Activated naive CD4-positive, alpha-beta T cell treated with anti-CD3 and anti-CD28 coated beads for 36 hours (primary cell): ENCODE measurements at places on chromosomes 6 and 20. TPM values are rescaled to one million over a fixed set of nuclear protein-coding genes. Genes with fewer than 3 reads are reported as not detected.

DNA sequence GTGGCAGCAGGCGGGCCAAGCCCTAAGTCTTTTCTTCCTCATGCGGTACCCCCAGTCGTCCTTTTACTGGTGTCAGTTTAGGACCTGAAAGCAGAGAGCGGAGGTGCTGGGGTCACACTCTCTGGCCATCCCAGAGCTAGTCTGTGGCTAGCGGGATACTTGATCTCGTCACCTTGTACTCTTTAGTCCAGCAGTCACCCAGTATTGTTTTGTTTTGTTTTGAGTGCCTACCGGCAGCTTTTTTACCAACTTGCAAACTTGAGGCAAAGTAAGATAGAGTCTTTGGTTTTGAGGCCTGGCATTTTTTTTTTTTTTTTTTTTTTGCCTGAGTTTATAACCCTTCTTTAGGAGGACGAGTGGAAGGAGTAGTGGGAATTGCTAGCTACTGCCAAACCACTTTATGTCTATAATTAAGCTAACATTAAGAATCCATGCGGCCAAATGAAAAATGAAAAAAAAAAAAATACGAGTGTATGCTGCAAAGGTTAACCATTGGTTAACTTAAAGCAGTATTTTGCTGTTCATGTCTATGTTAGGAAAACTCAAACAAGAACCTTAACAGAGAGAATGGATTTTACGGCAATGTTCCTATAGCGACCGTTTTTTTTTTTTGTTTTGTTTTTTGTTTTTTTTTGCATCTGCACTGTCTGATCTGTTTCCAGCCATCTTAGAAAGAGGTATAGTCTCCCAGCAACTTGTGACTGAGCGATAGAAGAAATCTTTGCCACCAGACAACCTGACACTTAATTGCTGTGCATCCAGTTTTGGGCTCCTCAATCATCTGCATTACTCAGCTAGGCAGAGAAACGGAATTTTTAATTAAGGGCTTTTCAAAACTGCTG, 56.9 kb downstream of the FAM217A start:
- no peak for DNase-seq

- no peak for DNase-seq
Observed at GRCh38 chr20:9807136-9807535, 31.7 kb downstream of the PAK5 start.

DNA sequence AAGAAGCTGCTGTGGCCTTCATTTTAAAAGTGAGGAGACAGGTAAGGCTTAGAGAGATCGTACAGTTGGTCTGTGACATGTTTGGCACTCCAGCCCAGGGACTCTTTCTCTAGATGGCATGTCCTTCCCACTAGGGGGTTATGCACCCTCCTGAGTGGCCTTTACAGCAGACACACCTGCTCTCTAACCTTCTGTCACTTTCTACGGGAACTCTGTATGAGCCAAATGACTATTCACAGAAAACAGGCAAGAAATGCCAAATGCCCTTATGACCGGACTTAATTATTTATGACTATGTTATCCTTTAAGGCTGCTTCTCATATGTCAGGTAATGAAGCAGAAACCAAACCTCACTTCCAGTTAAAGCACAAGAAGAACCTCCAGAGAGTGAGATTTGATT, 91.2 kb downstream of the MAP3K5 start:
- DNase-seq = no peak

Gene RIPPLY2
- total RNA-seq = not detected

Gene ULBP2
- 0.69 TPM for total RNA-seq

GRCh38 chr20:14800707-14801425, 463.5 kb upstream of the FLRT3 start:
- DNase-seq = no peak

- no peak for DNase-seq
Observed at GRCh38 chr6:144075875-144076274, 19.5 kb downstream of the SF3B5 start.

DNA sequence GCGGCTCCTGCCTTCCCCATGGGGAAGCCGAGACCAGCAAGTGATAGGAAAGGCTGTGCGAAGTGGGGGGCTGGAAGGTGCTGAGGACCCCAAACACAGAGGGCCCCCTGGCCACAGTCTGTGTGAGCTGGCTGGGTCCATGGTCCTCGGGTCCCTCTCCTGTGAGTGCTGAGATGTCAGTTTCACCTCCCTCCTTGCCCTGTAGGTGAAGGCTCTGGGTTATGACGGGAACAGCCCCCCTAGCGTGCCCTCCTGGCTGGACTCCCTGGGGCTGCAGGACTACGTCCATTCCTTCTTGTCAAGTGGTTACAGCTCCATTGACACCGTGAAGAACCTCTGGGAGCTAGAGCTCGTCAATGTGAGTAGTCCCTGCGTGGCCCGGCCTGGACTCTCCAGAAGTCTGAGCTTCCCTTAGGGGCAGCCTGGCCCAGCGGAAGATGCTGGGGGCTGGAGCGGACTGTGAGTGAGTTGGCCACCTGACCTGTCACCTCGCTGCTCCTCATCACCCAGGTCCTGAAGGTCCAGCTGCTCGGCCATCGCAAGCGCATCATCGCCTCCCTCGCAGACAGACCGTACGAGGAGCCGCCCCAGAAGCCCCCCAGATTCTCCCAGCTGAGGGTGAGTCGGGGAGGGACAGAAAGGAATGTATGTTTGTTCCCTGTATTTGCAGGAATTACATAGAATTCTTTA, 61.7 kb downstream of the TCP11 start:
- no peak for DNase-seq

Gene NEDD9
- 18.8 TPM for total RNA-seq

GRCh38 chr20:32483351-32484224, 101.5 kb downstream of the NOL4L start:
- DNase-seq = peak; percentile 70

GRCh38 chr6:117399126-117399525, 26.6 kb downstream of the ROS1 start:
- DNase-seq = no peak

DNA sequence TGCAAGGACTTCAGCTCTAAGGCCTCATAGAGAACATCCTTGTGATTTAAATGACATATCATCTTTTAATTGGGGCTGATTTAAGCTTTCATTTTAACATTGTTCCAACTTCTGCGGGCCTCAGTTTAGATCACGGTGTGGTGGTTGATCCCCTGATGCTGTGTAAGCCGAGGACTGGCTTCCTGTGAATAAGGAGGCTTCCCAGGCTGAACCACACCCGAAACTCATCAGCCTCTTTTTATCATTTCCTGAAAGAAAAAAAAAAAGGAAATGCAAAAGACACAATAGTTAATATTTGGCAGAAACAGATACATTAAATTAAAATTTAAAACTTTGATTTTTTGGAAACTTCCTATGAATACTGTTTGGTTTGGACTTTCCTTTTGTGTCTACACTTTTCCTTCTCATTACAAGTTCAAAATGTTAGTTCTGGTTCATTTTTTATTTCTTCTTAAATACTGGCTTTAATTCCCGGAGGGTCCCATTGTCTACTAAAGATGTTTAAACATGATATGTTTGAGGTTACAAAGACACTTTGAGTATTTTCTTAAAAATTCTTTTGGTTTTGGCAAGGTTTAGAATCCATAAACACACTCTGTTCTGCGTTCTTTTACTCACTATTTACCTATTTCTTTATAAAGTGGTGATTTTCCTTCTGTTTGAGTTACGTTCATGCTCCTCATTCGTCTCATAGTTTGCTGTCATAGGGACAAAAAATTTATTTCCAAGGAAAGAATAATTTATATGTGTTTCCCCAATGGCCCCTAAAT, 230.0 kb upstream of the SULF2 start:
- no peak for DNase-seq

Gene CRISP2
- not detected for total RNA-seq

DNA sequence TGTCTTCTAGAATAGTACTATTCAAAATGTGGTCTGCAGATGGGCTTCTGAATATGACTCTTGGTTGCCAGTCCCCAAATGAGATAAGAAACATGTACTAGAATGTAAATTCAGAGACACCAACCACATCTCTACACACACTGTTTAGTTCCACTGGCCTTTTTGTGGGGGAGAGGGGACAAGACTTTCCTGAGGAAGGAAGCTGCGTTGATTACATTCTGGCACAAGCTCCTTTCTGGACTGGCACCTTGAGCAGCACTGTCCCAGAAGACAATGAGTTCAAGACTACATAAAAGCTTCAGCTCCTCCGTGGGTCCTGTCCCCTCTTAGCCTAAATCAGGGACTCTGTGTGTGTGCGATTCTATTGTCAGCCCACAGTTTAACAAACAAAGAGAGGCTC, 6.9 kb upstream of the IYD start:
- no peak for DNase-seq

DNA sequence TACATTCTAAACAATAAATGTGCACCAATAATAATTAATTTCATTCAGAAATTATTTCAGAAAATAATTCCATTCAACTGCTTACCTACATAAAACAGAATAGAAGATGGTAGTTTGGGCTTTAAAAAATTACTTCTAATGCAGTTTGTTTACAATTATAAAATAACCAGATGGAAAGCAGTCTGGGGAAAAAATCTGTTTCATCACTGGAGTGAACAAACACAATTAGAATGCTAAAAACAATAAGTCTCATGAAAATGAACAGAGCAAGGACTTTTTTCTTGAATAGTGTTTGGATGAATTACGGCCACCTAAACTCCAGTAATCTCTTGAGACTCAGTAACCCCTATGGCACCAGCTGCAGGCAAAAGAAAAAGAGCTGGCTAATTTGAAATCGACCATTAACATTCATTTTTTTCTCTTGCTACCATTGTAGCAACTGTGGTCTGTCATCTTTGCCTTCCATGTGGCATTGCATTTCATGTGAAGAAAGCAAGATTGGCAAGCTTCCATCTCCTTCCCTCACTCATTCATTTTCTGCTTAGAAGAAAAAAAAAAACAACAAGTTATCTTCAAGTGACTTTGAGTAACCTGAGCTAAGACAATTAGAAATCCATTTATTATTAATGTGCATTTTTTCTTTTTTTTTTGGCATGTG, 88.4 kb upstream of the CEP85L start:
- no peak for DNase-seq

Gene RHAG
- total RNA-seq = not detected

- peak; percentile 81 for DNase-seq
Observed at GRCh38 chr20:35768731-35769664, 2.8 kb upstream of the PHF20 start.

DNA sequence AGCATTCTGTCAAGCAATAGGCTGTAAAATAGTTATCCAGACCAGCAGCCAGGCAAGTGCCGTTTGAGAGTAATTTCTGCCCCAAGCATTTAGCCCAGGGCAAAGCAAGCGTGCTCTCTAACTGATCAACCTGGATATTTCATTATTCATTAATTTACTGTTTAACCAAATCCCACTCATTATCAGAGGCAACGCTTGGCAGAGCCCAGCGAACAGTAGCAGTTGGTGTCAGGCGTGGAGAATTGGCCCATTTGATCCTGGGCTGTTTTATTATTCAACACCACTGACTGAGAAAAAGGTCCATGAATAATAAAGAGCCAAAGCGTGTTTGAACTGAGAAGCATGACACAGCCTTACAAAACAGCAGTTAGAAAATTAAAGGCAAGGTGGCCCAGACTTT, 35.3 kb downstream of the TFAP2B start:
- DNase-seq = no peak

Gene MUCL3
- total RNA-seq = not detected

Gene PRR18
- not detected for total RNA-seq

DNA sequence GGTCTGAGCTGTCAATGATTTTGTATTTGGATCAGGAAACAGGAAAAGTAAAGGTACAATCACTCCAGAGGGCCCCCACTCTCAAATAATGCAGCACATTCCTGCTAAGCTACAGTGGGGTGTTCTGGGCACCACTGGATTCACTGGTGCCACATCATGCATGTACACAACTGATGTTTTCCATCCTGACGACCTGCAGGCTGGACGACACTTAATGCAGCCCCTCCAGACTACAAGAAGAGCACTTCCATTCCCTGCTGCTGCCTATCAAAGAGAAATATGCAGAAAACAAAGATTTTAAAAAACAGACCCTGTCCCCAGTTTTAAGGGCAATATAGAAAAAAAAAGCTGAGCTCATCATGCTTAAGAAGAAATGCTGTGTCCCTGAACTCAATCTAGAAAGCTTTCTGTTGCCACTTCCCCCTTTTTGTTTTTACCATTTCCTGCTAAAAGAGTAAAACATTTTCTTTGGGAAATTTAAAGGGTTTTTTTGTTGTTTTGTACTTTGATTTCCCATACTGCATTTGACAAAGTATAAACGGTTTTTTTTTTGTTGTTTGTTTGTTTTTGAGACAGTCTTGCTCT, 35.5 kb downstream of the ABHD12 start:
- no peak for DNase-seq

Gene TRIM31
- total RNA-seq = not detected

DNA sequence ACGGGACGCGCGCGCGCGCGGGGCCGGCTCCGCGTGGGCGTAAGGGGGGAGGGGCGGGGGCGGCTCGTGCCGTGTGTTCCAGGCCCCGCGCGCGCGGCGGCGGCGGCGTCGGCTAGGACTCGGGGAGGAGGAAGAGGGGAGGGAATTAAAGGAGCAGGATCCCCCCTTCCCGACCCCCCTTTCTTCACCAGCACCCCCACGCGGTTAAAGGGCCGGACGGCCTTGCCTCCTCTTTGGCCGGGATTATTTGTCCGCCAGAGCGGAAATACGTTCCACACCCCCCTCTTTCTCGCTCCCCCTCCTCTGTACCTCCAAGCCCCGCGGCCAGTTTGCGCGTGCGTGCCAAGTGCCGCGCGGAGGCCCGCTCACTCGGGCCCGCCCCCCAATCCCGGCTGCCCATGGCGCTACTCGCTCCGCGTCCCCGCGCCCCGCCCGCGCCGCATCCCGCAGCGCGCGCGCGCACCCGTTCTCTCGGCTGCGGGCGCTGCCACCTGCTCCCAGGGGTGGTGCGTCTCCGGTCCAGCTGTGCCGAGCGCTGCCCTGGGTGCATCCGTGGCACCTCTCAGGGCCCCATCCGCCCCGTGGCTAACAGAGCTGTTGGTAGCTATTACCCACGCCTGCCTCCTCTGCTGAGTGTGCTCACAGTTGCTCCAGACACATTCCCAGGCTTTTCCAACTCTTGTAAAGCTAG, at the start of gene ZBTB12:
TSS of gene ZBTB12 (minus strand) at position 134 of the 691 bp plus-strand sequence. CDS start 781 bp downstream, outside the sequence.
- peak; percentile 87 for DNase-seq

DNA sequence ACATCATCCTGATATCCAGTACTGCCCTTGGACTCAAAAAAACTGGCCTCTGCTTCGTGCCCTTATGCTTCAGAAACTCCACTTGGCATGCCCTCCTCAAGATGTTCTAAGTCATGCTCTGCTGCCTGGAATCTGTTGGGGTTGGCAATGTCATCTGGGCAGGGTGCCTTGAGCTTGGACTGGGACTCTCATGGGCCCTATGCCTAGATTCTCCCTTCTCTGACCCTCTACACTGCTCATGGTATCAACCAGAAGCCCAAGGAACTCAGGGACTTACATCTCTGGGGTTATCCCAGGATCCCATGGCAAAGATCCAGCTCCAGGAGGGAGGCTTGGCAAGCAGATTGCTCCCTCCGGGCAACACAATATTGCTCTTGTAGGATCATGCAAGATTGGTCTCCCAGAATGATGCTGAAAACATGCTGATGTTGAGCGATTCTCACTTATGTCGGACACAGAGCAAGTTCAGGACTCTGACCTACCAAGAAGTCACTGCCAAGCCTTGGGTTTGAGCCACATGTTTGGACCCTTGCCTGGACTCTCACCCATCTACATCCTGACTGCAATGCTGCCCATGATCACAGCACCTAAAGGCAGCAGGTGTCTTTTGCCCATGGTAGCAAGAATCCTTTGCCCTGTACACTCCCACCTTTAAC, 88.8 kb downstream of the ADAT2 start:
- no peak for DNase-seq

Gene SLC22A3
- not detected for total RNA-seq
